ENCODE measurements at places on chromosomes 13 and 19.

GRCh38 chr19:38444026-38444425 is 10.5 kb downstream of the RYR1 start:
- no peak for DNase-seq

GRCh38 chr19:39814595-39814994 is 19.4 kb downstream of the DYRK1B start:
- DNase-seq: no peak

- DNase-seq: no peak
Measured at GRCh38 chr13:97313551-97314260, 91.6 kb downstream of the MBNL2 start.

- DNase-seq: no peak
Measured at GRCh38 chr13:19810996-19811881, 28.5 kb upstream of the PSPC1 start.

DNA sequence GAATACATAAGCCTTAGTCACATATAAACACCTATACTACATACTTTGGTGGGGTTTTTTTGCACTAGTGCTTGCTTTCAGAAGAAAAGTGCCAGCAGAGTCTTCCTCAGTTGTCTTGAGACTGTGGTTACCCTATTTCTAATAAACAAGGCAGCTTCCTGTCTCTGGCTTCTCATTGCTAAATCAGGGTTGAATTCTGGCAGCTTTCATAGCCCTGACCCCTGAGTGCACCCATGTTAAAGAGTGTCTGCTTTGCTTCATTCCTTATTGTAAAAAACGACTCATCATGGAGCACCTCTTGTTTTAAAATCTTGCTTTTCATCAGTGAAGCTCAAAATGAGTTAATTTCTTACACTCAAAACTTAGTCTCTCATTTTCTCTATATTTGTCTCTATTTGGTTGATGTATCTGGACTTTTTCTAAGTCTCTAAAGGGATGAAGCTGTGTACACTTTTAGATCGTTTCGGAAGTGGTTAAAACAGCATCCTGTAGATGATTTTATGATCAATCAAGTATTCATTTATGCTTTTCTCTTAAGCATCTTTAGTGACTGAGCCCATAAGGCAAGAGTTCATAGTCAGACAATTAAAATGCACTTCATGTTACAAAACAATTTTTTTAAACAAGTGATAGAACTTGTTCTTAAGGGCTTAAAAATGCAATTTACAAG is 72.1 kb downstream of the KLF12 start:
- DNase-seq: no peak
